ENCODE measurements at places on chromosomes 3 and 15.

- no peak for DNase-seq
These were observed 553.1 kb upstream of the CBLB start for GRCh38 chr3:106421909-106422308.

GRCh38 chr3:160099834-160100233 is 111.2 kb downstream of the IL12A start:
- no peak for DNase-seq

DNA sequence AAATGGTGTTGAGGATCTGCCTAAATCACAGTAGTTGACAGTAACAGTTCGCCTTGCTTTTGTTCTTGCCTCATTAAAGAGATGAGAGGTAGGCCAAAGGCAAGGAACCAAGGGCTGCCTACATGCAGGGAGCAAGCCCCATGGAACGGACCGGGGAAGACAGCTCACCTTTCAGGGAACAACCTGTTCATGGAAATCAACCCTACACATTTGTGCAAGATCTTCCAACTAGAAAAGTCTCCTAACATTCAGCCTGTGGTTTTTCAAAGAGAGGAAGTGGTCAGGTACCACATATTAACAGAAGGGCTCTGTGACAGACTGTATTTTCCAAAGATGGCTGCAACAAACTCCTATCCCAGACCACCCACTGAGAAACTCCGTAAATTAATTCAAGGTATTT is 1031.8 kb upstream of the NR2F2 start:
- no peak for DNase-seq

GRCh38 chr15:78101423-78102105 is 9.2 kb downstream of the SH2D7 start:
- no peak for DNase-seq

- DNase-seq, result no peak
These were observed 1.1 kb downstream of the HYAL3 start for GRCh38 chr3:50297896-50298725.

DNA sequence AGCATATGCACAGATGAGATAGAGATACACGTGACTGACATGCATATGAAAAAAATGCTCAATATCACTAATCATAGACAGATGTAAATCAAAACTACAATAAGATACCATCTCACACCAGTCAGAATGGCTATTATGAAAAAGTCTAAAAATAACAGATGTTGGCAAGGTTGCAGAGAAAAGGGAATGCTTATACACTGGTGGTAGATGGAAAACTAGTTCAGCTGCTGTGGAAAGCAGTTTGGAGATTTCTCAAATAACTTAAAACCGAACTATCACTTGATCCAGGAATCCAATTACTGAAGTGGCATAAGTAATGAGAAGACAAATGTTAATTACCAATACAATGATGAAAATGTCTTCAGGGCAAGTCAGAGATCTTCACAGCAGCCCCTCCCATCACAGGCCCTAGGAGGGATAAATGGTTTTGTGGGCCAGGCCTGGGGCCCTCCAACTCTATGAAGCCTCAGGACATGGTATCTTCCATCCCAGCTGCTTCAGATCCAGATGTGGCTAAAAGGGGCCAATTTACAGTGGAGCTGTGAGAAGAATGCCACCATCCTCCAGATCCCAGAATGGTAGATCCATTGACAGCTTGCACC is 71.4 kb upstream of the PLSCR4 start:
- no peak for DNase-seq

GRCh38 chr3:115563984-115564383 is 59.3 kb upstream of the GAP43 start:
- no peak for DNase-seq

- DNase-seq, result no peak
These were observed 3.0 kb downstream of the MAPK6 start for GRCh38 chr15:52021892-52022540.

DNA sequence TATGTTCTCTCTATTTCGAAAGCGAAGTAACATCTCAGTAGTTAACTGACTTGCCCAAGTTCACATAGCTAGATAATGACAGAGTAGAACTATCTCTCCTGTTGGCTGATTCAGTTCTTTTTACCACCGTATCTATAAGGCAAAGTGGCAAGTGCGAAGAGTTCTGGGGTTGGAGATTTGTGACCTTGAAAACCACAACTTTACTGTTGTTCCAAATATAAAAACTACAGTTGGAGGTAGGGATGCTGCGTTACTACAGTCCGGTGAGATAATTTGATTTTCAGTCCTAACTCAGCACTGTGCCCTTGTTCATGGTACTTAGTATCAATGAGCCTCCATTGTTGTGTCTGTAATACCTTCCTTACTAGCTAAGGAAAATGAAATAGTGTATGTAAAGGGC is 71.2 kb upstream of the GOLGA8B start:
- DNase-seq, result no peak

GRCh38 chr3:73652896-73653295 is 28.2 kb upstream of the PDZRN3 start:
- no peak for DNase-seq

GRCh38 chr3:43268636-43269035 is 17.7 kb upstream of the SNRK start:
- no peak for DNase-seq

GRCh38 chr3:172808969-172809546 is 58.5 kb downstream of the ECT2 start:
- no peak for DNase-seq

DNA sequence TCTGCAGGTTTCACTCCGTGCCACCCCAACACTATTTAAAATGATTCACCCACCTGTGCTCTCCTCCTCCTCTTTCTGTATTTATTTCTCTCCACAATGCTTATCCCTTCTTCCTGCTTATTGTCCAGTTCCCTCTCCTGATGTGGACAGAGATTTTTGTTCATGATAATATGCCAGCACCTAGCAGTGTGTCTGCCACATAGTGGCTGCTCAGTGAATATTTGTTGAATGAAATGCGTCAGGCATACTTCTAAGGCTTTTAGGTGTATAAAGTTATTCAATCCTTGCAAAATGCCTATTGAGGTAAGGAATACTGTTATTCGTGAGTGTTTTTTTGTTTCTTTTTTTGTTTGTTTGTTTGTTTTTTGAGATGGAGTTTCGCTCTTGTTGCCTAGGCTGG is 67.5 kb upstream of the MME start:
- DNase-seq, result no peak

DNA sequence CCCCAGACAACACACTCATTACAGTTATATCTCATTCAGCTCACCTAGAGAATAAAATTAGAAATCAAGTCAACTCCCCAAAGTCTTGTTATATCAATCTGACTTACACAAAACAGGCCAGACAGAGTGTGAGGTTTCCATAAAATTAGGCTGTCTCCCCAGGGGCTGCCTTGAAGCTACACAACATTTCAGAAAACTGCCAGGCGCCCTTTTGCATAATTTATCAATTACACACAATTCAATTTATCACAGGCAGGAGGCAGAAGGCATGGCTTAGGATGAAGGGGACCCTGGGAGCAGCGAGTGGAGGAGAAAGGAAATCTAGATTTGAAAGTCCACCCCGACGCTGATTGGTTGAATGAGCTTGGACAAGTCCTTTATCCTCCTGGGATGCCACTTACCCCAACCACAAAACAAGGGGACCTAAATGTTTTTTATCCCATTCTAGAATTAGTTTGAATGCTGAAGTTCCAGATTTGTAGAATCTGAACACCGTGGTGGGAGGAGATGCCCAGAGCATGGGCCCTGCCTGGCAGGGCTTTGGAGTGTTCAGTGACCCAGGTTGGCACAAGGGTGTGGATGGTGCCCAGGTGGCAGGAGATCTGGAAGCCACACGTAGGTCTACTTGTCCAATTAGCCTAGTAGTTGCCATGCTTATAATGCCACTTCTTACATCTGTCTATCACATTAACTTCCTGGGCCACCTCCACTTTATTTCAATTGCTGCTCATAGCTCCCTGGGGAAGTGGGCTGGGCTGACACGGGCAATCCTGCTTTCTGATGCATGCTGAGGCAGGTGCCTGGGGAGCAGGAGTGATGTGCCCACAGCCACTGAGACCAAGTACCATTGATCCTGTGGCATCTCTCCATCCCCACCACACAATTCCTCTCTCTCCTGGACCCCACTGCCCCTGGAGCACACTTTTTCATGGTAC is 119.8 kb upstream of the TLE3 start:
- no peak for DNase-seq

DNA sequence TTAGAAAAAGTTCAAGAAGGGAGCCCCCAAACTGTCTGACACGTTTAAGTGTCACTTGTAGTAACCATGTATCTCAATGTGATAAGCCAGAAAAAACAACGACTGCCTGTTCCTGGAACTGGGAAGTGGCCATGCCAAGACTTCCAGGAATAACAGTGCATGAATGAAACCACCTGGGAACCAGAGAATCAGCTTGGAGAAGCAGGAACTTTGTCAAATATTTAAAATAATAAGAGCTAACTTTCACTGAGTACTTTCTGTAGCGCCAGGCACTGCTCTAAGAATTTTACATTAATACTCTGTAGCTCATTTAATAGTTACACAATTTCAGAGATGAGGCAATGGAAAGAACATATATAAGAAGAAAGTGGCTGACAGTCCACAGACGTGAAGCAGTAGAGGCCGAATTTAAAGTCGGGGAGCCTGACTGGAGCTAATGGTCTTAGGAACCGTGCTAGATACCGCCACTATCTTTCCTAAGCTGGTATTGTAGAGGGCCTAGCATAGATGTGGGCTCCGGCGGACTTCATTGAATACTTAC is 876 bp downstream of the PLSCR1 start:
- no peak for DNase-seq

- no peak for DNase-seq
These were observed 464.1 kb upstream of the RARB start for GRCh38 chr3:24963762-24964625.

- no peak for DNase-seq
These were observed 33.9 kb upstream of the CDIN1 start for GRCh38 chr15:36545467-36545992.

DNA sequence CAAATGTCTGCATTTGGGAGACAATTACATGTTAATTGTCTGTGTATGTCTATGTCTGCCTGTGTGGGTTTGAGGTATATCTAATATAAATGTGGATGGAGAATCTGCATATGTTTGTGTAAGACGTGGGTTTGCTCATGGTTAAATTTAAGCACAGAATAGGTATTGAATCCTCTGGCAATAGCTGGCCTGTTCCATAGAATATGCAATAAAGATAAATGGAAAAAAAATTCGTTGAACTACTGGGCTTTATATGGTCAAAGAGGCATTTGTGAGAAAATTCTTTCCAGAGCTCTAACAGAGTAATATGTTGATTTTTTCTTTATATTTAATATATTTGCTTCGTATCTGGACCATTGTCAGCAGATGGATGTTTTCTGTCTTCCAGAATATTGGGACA is 1.4 kb downstream of the VPS8 start:
- DNase-seq, result no peak

DNA sequence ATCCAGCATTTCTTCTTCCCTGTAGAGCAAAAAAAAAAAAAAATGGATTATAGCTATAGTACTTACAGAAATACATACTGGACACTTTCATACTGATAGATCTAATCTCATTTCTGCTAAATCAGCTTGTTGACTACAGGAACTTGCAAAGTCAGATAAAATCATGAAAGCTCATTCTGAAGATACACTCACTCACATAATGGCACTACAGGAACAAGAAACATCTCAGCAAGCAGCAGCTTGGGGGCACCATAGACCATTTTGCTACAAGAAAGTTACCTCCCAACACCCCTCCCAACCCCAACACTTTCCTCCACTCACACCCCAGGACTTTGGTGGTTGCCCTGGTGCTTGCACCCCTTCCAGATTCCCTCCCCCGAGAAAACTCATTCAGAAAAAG is 4.6 kb downstream of the MYH15 start:
- no peak for DNase-seq

DNA sequence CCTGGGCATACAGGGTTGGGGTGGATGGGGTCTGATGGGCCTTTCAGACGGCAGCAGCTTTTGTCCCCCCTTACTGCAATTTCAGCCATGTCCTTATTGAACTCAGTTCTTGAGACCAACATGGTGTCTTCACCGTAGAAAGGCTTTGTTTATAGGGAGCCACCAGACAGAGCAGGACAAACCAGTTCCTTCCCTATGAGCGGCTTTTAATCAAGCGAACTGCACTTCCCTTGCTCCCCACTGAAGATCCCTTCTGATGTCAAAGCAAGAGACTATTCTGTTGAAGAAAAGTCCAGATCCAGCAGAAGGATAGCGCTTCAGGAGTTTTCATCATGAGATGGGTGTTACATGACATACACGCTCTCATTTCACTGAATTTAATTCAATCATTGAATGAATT is 100.4 kb downstream of the CD47 start:
- no peak for DNase-seq

GRCh38 chr15:51844747-51845426 is 15.4 kb downstream of the TMOD3 start:
- no peak for DNase-seq

DNA sequence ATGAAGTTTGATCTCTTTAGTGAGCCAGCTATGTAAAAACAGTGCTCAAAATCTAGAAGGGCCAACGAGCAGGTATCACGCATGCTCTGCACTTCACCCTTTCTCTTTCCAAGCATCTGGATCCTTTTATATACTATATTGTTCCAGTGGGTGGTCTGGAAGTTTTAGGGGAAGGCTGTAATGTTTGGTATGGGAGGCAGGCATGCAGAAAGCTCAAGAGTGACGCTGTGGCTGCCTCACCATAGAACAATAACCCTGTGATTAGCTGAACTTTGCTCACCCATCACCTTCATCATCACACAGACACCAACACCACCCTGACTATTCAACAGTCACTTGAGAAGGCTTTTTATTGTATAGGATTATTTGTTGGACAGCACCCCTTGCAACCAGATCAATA is 81.6 kb downstream of the FBN1 start:
- no peak for DNase-seq

DNA sequence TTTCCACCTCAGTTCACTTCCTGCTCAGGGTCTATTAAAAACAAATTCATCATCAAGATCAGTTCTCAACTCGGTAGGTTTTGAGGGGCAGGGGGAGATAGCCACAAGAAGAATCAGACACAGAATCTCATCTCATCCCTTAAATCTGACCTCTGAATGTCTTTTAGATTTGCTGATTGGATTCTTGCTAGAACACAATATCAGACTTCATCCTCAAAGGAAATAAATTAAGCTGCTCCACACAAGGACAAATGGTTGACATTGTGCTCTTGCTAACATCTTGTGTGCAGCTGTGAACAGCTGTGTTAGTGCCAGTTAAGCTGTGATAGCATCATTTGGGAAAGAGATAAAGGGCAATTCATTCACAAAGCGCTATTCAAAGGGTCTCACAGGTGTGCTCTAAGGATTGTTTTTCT is 184.0 kb upstream of the ADAMTS9 start:
- no peak for DNase-seq

- DNase-seq, result no peak
These were observed 25.3 kb upstream of the ANKRD28 start for GRCh38 chr3:15823092-15823491.
